Stimulated activated CD8-positive, alpha-beta memory T cell treated with anti-CD3 and anti-CD28 coated beads, Interleukin-15, amount 100 ng/mL, for 48 hours (primary cell): ENCODE measurements at places on chromosomes 3 and 15.

- no peak for DNase-seq
Observed at GRCh38 chr3:111976254-111976653, 2.6 kb upstream of the ABHD10 start.

DNA sequence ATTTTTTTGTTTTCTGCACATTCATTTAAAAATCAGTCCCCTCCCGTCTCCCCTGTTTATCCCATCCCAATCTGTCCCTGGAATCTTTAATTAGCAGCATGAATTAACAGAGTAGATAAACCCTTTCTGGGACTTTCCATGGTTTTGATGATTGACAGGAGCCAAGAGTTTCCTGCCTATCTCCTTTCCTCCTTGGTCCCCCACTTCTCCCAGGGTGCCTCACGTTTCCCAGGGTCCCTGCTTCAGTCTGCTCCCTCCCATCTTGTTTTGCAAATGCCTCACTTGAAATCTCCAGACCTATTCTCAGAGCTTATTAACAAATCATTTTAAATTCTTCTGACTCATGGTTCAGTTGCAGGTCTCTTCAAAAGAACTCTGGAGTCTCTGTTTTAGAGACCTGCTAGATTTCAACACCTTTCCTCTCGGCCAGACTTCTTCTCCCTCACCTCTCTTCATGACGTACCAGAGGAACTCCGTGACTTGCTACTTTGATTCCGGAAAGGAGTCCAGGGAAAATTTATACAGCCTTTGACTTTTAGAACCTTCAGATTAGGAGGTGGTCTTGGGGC, 238.5 kb downstream of the ITPR1 start:
- no peak for DNase-seq

- no peak for DNase-seq
Observed at GRCh38 chr3:81663114-81663513, 98.3 kb downstream of the GBE1 start.

DNA sequence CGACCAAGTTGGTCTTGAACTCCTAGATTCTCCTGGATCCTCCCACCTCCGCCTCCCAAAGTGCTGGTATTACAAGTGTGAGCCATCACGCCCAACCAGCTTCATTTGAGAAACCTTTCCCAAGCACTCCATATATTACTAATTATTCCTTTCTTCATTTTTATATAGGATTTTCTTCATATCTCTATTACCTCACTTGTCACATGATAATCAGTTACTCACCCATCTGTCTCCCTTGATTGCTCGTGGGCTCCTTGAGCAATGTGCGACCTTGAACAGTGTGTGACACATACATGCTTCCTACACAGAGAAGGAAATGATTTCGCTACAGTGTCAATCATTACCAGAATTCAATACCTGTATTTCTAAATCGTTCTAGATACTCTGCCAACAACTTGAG, 110.7 kb upstream of the C2CD4B start:
- no peak for DNase-seq

- DNase-seq = no peak
Observed at GRCh38 chr3:61724801-61725200, 163.4 kb downstream of the PTPRG start.

DNA sequence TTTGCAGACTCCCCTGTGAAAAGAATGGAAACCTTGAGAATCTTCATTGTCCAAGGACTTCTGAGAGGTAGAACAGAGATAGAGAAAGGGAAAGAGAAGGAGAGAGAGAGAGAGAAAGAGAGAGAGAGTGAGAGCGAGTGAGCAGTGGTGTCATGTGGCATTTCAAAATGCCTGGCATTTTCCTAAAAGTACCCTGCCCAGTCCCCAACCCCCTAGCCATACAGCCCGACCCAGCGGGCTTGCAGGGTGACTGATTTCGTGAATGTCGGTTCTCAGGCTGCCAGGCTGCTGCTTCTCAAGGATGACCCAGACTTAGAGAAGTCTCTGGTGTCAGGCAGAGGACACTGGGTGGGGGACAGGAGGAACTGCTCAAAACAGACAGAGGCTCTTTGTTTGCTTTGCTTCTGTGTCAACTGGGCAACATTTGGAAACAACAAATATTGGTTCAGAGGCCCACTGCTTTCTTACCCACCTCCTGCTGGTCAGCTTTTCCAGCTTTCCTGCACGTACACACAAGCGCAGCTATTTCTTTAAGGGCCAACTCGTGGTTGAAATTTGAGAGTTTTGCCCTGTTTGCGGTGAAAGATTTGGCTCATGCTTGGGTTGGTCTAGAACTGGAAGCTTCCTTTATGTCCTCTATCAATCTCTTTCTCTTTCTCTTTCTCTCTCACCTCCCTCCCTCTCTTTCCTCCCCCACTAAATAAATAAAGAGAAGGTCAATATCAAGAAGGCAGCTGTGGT, 3.7 kb upstream of the TF start:
- no peak for DNase-seq
